ENCODE measurements at places on chromosomes 11 and 22.

GRCh38 chr11:1202776-1203504, 19.9 kb upstream of the MUC5B start:
- DNase-seq, result no peak

- no peak for DNase-seq
Measured at GRCh38 chr11:7982582-7983119, 4.5 kb upstream of the EIF3F start.

DNA sequence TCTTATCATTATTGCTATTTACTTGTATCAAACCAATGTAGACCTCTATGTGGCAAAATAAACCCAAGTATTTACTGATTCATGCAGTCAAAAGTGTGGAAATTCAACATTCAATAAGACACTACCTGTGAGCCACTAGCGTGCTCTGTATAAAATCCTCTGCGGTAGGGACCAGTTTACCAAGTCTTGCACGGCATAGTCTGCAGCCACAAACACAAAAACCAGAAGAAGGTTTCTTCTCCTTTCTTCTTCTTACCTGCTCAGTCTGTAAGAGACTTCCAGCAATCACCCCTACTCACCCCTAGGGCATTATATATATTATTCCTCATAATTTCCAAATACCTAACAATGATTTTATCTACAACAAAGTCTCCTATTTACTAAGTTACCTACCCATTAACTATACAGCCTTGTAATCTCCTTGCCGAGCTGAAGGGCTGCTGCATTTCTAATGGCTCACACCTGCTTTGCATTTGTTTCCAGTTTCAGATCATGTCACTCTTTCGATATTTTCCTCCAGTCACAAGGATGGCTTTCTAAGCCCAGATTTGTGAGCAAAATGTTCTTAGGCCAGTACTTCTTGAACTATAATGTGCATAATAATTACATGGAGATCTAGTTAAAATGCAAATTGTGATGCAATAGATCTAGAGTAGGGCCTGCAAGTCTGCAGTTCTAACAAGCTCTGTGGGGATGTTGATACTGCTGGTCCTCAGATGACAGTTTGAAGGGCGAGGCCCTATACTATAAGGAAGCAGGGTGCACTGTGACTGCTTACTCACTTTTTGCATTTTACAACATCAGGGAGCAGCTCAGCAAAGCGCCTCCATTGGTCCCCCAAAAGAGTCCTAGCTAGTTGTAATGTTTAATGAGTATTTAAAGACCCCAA, 191.9 kb upstream of the DDI1 start:
- no peak for DNase-seq

- DNase-seq, result no peak
Measured at GRCh38 chr11:75270896-75271418, 30.4 kb downstream of the TPBGL start.

DNA sequence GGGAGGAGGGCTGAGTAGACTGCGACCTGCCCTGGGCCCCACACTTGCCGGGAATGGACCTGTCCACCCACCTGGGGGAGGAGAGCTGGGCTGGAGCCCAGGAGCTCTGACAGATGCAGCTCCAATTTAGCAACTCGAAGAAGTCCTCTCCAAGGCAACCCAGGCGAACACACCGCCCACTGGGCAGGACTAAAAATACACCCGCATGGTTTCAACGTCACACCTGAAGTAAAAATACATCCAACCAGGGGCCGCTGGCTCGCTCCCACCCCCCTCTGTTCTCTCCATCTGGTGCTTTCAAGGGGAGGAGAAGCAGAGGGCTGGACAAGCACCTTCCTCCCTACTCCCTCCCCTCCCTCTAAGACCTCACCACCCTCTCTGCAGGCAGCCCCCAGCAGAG, 119.9 kb downstream of the FEZ1 start:
- peak; percentile 83 for DNase-seq

DNA sequence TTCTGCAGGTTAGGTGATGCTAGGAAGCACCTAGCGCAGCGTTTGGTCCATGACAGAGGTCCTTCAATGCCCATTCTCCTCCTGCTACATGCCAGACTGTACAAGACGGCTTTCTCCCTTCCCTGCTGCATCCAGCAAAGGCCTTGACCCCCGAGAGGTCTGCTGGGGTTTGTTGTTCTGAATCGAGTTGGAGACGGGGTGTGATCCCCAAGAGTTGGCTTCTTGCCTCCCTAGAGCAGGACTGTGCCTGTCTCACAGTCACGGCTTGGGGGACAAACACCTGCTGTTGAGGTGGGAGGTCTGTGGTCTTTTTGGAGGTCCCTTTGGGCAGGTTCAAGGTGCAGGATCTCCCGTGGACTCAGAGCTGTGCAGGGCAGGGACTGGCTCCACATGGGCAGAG, 352.3 kb upstream of the B3GAT1 start:
- peak; percentile 30 for DNase-seq

DNA sequence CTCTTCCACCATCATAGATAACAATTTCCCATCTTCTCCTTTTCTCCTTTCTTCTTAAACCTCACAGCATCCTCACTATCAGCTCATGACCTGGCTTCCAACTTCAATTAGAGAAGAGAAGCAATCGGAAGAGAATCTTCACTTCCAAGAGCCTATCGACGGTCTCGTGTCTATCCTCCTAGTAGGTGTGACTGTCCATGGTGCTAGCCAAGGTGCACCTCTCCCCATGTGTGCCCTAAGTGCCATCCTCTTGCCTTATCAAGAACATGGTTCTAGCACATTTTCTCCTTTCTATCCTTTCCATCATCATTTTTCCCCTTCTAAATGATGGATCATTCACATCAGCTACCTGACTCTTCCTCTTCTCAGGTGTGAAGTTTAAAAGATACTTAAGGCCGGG, 5.1 kb upstream of the CUL5 start:
- no peak for DNase-seq

DNA sequence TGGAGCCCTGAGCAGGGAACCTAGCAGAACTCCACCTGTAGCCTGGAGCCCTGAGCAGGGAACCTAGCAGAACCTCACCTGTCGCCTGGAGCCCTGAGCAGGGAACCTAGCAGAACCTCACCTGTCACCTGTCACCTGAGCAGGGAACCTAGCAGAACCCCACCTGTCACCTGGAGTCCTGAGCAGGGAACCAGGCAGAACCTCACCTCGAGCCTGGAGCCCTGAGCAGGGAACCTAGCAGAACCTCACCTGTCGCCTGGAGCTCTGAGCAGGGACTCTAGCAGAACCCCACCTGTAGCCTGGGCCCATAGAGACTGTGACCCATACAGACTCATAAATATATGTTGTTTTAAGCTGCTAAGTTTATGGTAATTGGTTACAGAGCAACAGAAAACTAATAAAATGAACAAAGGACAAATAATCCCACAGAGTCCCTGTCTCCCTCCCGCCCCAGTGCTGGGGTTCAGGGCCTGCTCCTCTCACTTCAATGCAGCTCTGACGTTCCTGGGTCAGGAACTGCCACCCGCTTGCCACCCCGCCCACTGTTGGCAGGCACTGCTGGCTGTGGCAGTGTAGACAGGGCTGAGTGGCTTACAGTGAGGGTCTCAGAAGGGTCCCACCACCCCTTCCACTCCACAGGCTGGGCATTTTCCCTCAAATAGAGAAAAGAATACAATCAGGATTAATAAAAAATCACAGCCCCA, 259.1 kb downstream of the TBC1D22A start:
- DNase-seq, result no peak

- no peak for DNase-seq
Measured at GRCh38 chr22:34903416-34903815, 162.5 kb upstream of the ISX start.

DNA sequence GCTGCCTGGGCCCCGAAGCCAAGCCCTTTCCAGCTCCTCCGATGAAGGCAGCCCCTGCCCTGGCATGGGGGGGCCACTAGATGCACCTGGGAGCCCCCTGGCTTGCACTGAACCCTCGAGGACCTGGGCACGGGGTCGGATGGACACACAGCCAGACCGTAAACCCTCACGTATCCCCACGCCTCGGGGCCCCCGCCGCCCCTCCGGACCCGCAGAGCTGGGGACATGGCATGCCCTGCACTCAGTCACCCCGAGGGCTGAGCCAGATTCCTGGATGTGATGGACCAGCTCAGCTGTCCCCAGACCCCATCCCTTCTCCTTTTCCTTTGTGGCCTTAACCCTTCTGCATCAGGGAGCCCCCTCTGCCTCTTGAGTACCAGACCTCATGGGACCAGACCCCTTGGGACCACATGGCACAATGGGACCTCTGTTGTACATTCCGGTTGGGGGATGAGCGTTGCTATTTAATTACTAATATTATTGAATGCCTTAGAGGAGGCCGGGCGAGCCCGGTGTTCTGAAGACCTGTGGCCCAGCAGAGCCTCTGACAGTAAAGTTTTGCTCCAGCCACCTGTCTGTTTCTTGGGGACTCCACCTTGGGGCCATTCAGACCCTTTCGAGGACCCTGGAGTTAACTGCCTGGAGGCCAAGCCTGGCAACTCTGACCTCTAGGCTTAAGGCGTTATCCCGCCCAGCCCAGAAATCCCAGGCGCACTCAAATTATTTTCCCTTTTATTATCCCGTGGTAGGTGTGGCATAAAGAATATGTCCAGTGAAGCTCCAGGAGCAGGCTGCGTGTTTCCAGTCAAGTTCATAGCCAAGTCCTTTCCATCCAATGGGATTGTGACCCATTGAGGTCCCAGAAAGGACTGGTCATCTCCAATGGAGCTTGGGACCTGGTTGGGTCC, 3.0 kb downstream of the RASL10A start:
- no peak for DNase-seq

GRCh38 chr11:107565219-107565937, at the start of gene ALKBH8:
Gene ALKBH8 (minus strand): TSS chr11:107565735. CDS start chr11:107560893, 4,842 bp downstream.
- DNase-seq, result peak; percentile 82

DNA sequence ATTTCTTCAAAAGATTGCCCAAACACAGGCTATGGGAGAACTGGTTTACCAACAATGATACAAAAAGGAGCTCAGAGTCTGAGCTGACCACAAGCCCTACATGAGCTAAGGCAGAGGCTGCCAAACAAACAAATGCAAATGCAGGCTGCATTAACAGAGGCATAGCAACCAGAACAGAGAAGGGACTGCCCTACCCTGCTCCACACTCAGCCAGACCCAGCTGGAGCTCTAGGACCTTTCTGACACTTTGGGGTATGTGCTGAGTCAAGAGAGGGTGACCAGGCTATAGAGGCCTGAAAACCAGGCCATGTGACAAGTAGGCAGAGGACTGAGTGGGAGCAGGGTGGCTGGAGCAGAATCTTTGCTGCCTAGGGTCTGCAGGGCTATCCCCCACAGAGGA, 17.8 kb upstream of the P2RY2 start:
- DNase-seq, result no peak

GRCh38 chr11:66842501-66842895, 743 bp upstream of the RCE1 start:
- DNase-seq, result no peak

DNA sequence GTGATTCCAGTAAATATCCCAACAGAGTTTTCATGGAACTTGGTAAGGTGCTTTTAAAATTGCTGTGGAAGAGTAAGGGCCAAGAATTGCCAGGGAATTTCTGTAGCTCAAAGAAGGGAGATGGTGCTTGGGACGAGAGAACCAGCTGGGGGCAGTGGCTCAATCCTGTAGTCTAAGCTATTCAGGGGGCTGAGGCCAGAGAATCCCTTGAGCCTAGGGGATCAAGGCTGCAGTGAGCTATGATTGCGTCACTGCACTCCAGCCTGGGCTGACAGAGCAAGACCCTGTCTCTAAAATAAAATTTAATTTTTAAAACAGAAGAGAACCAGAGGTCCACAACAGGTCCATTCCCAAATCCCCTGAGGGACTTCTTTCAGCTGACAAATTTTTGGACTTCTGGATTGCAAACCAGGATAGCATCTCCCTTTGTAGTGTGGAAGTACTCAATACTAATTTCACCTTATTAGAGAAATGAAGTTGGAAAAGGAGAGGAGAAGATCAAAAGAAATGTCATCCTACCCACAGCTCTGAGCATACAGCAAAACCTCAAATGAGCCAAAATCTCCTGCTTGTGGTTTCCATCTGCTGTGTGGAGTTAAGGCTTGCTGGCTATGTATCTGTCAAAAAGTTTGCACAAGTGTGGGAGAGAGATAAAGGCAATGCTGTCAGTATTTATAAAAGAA, 59.2 kb upstream of the CLPB start:
- DNase-seq, result no peak

DNA sequence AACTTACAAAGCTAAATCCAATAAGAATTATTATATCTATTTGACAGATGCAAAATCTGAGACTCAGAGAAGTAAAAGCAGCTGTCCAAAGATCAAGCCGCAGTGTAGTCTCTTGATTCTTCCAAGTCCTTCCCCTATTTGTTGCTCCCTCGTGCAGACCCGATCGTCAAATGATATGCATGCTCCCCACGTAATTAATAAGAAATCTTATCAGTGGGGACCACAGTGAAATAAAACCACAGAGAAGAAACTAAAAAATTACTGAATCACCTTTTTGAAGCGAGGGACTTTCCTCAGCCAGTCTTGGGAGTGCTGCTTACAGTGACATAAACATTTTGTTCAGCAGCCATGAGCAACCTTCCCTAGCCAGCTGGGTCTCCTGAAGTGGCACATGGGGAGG, 64.6 kb downstream of the SERGEF start:
- no peak for DNase-seq

DNA sequence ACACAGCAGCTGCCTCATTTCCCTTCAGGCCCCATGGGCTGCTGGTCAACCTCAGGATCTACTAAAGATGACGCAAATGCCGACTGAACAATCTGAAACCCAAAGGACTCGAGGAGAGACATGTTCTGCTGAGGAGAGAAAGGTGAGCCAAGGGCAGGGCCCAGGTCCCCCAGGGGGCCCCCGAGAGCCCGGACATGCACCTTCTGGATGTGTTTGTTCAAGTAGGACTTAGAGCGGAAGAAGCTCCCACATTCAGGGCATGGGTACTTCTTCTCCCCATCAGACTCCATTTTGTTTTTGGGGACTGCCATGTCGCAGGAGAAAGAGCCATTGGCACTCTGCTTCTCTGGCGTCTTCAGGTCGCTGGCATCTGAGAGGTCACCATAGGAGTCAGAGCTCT, 19.3 kb downstream of the PATZ1 start:
- no peak for DNase-seq

DNA sequence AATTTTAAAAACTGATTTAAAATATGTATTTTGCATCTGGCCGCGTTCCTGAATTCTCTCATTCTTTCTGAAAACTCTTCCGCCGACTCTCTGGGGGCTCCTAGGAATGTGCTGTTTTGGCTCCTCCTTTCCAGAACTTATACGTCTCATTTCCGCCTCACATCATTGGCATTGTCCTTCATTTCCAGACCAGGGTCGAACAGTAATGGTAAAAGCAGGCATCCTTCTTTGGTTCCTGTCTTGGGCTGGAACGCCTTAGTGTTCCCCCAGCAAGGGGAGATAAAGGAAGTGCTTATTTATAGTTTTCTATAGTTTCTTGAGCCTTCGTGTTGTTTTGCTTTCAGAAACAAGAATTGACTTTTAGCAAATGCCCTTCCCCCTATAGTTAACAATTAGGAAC, 10.9 kb upstream of the TNNT3 start:
- DNase-seq, result no peak

- DNase-seq, result no peak
Measured at GRCh38 chr22:42217019-42217751, 53.3 kb downstream of the TCF20 start.

Data from right atrium auricular region (tissue), 2 donors.